ENCODE measurements at places on chromosomes 12 and 14. TPM values are rescaled to one million over a fixed set of nuclear protein-coding genes. Genes with fewer than 3 reads are reported as not detected.

DNA sequence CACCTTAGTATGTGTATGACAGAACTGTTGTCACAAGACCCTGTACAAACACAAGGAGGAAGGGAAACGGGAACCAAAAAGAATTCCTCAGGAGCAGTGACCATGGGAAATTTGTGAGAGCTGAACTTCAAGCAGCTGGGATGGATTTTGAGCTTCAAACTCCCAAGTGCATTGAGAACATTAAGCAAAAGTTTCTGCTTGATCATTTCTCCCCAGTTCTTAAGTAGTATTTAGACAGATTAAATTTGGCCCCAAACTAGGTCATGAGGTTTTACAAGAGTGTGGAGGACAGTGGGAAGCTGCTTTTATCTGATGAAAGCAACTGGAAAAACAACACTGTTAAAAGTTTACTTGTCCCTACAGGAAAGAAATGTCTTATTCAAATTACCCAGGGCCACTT is 206.0 kb upstream of the DCN start:
- no peak overlapping the region for H3K4me3 ChIP-seq
- no peaks in the 10 kb centered on the region for H3K36me3 ChIP-seq
- DNase-seq = no peak
- H3K27me3 ChIP-seq = no peaks in the 10 kb centered on the region
- no peaks in the 10 kb centered on the region for H3K4me1 ChIP-seq
- H3K27ac ChIP-seq = no peak overlapping the region

TCL1A gene
- not detected for total RNA-seq

ACVR1B gene
- 14.8 TPM for total RNA-seq

CLEC2A gene
- total RNA-seq = not detected

- peak overlapping the region; percentile 96 for H3K27ac ChIP-seq
- no peaks in the 10 kb centered on the region for H3K36me3 ChIP-seq
- DNase-seq = peak; percentile 93
- peak overlapping the region; percentile 63 for H3K4me3 ChIP-seq
- peaks cover 23% of the 10 kb centered on the region for H3K4me1 ChIP-seq
- no peaks in the 10 kb centered on the region for H3K27me3 ChIP-seq
Measured at GRCh38 chr14:51846631-51847488, 13.6 kb upstream of the GNG2 start.

ADCY4 gene
- 6.2 TPM for total RNA-seq

DNA sequence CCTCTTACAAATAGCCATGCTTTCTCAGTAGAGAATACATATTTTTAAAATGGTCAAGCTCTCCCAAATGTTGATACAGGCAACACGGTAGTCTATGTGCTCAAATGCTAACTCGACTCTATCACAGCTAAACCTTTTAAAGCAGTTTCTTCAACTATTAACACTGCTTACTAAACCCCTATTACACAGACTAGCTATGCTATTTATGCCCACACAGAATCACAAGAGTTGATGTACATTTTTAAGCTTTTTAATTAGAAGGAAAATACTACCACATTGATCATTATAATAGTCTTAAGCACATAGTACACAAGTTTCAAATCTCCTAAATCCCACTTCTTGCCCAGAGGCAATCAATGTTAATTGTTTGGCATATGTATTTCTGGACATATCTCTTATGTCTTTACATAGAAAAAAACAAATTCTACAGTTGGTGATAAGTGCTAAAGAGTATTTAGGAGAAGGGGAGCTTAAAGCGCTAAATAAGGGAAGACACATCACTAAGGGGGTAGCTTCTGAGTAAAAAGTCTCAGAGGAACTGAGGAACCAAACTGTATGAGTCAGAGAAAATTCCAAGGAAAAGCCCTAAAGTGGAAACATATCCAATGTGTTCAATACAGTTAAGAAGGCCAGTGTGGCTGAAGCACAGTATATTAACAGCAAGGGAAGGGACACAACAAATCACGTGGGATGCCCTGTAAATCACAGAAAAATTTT is 13.7 kb downstream of the HNRNPC start:
- H3K27me3 ChIP-seq = no peaks in the 10 kb centered on the region
- H3K27ac ChIP-seq = no peak overlapping the region
- peaks cover 15% of the 10 kb centered on the region for H3K36me3 ChIP-seq
- DNase-seq = no peak

SIRT4 gene
- 4.0 TPM for total RNA-seq

DNA sequence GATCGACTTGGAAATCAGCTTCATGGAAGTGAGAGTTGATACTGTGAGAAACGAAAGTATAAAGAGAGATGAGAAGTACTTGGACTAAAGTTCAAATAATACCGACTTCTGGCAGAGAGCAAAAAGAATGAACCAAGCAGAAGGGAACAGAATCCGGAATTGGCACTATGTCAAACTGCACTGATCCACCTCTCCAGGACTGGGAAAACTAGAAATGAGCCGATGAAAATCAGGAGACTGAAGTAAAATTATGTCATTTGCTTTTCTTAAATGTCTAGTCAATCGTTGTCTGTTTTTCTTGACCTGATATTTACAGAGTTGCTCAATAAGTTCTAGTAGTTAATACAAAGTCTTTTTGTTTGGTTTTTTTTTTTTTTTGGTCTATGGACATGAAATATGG is 163.0 kb upstream of the FOXG1 start:
- no peak for DNase-seq
- H3K36me3 ChIP-seq = no peaks in the 10 kb centered on the region
- no peak overlapping the region for H3K4me3 ChIP-seq
- no peak overlapping the region for H3K27ac ChIP-seq
- H3K27me3 ChIP-seq = no peaks in the 10 kb centered on the region

- DNase-seq = no peak
- H3K27ac ChIP-seq = no peak overlapping the region
- H3K27me3 ChIP-seq = no peaks in the 10 kb centered on the region
Measured at GRCh38 chr12:100156731-100157426, 14.2 kb upstream of the BLTP3B start.

GRCh38 chr12:101299346-101299745 is 19.4 kb downstream of the UTP20 start:
- H3K4me1 ChIP-seq = no peaks in the 10 kb centered on the region
- H3K27me3 ChIP-seq = no peaks in the 10 kb centered on the region
- no peak for DNase-seq
- H3K27ac ChIP-seq = no peak overlapping the region
- peaks cover 15% of the 10 kb centered on the region for H3K36me3 ChIP-seq
- no peak overlapping the region for H3K4me3 ChIP-seq

DNA sequence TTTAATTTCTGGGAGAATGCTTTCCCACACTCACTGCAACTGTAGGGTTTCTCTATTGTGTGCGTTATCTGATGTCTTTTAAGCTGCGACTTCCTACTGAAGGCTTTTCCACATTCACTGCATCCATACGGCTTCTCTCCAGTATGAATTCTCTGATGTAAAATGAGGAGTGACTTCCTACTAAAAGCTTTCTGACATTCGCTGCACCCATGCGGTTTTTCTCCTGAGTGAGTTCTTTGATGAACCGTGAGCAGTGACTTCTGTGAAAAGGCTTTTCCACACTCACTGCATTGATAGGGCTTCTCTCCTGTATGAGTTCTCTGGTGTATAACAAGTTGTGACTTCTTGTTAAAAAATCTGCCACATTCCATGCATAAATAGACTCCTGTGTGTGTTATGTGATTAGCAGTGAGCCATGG is 29.7 kb downstream of the ZNF605 start:
- H3K4me3 ChIP-seq = peak overlapping the region; percentile 6
- H3K27ac ChIP-seq = no peak overlapping the region
- H3K27me3 ChIP-seq = no peaks in the 10 kb centered on the region
- DNase-seq = no peak

DNA sequence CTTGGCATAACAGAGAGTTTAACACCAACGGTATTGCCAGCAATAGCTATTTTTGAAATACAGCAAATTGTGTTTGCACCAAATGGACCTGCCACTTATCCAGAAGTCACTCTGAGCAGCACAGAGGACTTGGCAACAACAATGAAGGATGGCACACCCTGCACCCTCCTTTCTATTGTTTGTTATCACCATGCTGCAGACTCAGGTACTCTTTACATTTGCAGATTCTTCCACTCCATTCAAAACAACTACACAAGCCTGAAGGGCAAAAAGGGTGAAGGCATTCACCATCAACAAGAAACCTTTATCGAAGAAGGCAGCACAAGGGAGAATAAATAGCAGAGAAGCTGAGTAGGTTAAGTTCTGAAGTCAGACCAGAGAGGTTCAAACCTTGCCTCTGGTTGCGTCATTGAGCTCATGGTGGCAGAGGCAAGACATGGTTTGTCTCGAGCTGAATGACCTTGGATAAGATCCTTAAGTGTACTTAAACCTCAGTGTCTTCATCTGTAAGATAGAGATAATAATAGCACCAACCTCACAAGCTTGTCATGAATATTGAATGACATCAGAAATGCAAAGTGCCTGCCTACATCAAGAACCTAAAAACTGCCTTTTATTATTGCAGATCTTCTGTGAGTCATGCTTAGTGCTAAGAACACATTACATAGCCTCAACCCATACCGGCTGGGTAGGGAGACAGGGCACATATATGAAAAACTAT is 1.4 kb upstream of the ACSM4 start:
- DNase-seq = no peak
- no peaks in the 10 kb centered on the region for H3K4me1 ChIP-seq
- no peaks in the 10 kb centered on the region for H3K36me3 ChIP-seq

GRCh38 chr12:32139064-32139421 is 32.4 kb downstream of the BICD1 start:
- peak overlapping the region; percentile 45 for H3K4me3 ChIP-seq
- H3K36me3 ChIP-seq = no peaks in the 10 kb centered on the region
- no peaks in the 10 kb centered on the region for H3K4me1 ChIP-seq
- peak; percentile 45 for DNase-seq
- H3K27me3 ChIP-seq = no peaks in the 10 kb centered on the region

LMNTD1 gene
- not detected for total RNA-seq

- H3K27ac ChIP-seq = no peak overlapping the region
- DNase-seq = no peak
- no peaks in the 10 kb centered on the region for H3K36me3 ChIP-seq
- H3K4me1 ChIP-seq = peaks cover 13% of the 10 kb centered on the region
- no peaks in the 10 kb centered on the region for H3K27me3 ChIP-seq
Measured at GRCh38 chr12:116200812-116201211, 76.7 kb downstream of the MED13L start.

DNA sequence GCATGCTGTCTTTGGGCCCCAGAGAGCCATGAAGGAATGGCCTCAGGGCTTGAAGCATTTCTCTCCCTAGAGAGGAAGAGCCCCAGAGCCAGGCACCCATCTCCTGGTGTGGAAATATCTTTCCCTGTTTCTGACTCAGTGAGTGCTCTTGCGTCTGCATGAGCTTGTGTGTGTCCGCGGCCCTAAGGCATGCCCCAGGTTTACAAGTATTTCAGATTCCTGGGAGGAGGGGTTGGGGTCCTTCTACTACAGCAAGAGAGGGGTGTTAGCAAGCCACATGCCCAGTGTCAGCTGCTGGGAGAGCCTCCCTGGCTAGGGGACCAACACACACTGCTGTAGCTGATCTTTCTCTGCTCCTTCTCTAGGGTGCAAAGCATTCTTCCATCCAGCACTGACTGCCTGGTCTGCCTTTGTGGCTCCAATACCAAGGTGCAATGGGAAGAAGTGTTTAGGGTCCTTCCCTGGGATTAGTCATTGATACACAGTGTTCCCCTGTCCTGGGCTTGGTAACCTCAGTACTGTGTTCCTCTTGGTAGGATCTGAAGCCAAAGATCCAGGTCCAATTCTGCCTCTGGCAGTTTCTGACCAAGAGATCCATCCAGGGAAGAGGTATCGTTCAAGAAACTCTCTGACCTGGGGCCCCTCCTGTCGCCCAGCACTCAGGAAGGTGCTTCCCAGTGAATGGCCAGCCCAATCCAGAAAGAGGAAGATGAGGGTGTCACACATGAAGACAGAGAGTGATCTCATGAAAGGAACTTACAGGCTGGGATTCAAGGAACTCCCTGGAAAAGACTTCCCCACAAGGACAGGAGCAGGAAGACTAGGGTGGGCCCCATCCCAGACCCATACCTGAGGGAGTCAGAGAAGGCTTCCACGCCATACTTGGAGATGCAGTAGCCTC is 3.1 kb downstream of the RDH16 start:
- H3K27me3 ChIP-seq = no peaks in the 10 kb centered on the region
- no peaks in the 10 kb centered on the region for H3K4me1 ChIP-seq
- DNase-seq = no peak
- no peaks in the 10 kb centered on the region for H3K36me3 ChIP-seq
- H3K4me3 ChIP-seq = no peak overlapping the region
- no peak overlapping the region for H3K27ac ChIP-seq

DNA sequence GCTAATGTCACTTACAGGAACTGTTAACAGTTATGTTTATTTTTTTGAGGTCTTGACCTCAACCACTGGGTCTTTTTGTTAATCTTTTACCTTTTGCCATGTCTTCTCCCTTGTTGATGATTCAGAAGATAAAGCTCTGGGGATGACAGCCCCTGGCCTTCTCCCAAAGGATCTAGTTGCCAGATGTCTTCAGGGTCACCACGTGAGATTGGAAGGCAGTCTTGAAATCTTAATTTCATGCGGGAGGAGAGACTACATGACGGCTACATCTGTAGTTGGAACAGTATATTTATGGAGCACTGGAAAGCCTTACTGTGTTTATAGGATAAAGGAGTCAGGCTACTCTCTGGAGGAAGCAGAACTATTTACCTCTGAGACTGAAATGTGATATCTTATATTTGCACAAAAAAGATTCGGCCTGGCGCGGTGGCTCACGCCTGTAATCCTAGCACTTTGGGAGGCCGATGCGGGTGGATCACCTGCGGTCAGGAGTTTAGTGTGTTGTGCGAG is 5.6 kb downstream of the MLEC start:
- H3K36me3 ChIP-seq = peaks cover 17% of the 10 kb centered on the region
- H3K27ac ChIP-seq = no peak overlapping the region
- H3K4me1 ChIP-seq = peaks cover 12% of the 10 kb centered on the region
- H3K27me3 ChIP-seq = no peaks in the 10 kb centered on the region

DNA sequence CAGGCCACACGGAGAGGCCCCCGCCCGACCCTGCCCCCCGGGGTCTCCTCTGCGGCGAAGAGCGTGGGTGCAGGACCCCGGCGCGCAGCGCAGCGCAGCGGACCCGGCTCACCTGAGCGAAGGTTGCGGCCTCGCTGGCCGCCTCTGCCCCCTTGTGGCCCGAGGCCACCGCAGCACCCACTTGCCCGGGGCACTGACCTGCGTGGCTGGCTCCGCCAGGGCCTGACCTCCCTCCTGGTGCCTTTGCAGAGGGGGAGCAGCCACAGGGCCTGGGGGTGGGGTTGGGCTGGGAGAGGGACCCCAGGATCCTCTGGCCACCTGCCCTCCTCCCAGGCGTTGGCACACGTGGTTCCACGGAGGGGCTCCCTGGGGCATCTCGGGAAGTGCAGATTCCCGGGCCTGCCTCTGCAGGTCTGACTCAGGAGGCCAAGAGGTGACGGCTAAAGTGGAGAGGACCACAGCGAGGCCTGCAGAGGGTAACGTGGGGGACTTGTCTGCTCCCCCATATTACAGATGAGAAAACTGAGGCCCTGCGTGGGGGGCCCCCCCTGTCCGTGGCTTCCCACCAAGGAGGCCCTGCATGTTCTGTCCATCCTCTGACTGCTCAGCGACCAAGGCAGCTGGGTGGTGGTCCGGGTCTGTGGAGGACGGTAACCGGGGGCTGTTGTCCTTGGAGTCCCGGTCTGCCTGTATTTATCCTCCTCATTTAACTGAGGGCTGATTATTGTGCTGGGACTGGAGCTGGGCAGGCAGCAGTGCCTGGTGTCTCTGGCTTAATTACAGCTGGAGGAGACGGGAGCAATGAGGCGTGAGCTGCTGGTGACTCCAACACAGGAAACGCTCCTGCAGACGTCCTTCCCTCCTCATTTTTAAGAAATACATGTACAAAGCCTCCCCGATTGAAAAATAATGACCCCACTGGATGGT is 67.9 kb upstream of the BEGAIN start:
- no peak overlapping the region for H3K4me3 ChIP-seq
- no peaks in the 10 kb centered on the region for H3K4me1 ChIP-seq
- no peaks in the 10 kb centered on the region for H3K36me3 ChIP-seq
- H3K27ac ChIP-seq = no peak overlapping the region
- no peaks in the 10 kb centered on the region for H3K27me3 ChIP-seq
- DNase-seq = peak; percentile 52
